Fibroblast of skin of left biceps (primary cell): ENCODE measurements at places on chromosomes 12 and 14.

DNA sequence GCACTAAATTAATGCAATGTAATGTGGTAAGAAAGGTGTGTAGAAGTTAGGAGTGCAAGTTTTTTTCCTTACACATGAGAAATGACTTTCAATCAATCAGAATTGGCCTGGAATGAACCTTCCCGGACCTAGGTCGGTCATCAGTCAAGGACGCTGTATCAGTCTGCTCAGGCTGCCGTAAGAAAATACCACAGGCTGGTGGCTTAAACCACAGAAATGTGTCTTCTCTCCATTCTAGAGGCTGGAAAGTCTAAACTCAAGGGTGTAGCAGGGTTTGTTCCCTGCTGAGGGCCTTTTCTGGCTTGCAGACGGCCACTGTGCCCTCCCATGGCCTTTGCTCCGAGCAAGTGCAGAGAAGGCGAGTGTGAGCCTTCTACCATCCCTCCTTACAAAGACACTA lies 86.6 kb upstream of the DYNC1H1 start:
- DNase-seq = no peak

GRCh38 chr12:6341417-6342139 lies at the start of gene TNFRSF1A:
Gene TNFRSF1A, minus strand, starts transcription at chr12:6342076. Its CDS starts 262 bp downstream, at chr12:6341814.
- no peak for DNase-seq

GRCh38 chr14:74551431-74552371 lies 58.1 kb downstream of the ISCA2 start:
- DNase-seq = no peak

DNA sequence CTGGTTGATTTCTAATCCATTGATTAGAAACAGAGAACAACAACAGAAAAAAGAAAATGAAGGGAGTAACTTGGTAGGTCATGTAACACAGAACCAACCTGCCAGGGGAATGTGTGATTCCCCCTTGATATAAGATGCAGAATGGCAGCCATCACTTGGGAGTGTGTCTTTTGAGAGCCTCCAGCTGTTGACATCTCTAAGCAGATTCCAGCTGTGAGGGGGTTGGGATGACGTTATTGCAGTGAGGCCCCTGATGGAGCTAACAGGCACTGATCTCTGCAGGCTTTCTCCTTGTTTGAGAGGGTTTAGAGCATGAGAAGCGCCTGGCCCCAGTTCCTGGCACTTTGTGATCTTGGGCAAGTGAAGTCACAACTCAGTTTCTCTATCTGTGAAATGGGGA lies 124.9 kb downstream of the PELI2 start:
- DNase-seq = no peak

DNA sequence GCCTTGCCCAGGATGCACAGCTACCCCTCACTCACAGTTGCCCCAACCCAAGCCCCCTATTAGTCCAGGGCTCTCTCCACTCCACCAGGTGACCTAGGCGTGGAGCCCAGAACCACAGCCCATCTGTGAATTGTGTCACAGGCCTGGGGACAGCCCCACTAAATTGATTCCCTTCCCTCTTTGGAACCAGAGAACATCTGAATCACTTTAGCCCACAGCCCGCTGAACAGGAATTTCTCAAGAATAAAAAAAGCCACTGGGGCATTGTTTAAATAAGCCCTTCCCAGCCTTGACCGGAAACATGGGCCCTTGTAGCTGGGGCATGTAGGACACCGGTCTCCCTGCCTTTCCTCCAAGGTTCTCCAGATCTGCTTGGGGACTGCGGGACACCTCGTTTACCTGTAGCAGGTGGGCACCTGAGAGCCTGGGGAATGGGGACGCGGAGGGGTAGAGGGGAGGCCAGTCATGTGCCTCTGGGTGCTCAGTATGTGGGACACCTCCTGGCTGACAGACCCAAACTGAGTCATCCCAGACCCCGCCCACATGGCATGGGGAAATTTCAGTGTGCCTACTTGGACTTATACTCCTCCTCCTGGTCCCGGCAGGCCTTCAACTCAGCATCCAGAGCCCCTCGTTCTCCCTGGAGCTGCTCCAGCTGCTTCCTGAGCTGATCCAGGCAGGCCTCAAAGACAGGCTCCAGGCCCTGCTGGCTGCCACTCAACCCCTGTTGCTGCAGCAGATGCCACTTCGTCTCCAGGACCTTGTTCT lies 1.3 kb downstream of the KRT78 start:
- DNase-seq = no peak

- no peak for DNase-seq
Observed at GRCh38 chr12:71124835-71125460, 32.9 kb downstream of the TSPAN8 start.

GRCh38 chr14:29757711-29758233 lies 169.9 kb downstream of the PRKD1 start:
- DNase-seq = no peak

GRCh38 chr12:50224026-50224692 lies 57.0 kb upstream of the CERS5 start:
- DNase-seq = no peak

DNA sequence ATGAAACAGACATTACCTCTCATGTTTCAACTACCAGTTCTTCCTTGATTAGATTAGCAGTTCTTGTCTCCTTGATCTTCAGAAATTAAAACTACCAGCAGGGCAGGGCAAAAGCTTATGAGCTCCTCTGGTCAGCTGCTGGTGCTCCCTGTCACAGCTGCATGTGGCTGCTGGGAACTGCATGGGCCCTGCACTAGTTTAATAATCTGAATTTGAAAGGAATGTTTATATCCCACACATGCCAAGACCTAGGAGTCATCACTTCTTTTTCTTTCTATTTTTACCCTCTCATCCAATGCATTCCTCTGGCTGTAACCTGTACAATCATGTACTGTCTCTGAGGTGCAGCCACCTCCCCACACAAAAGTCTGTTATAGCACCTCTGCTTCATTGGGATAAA lies 73.9 kb downstream of the ARMH4 start:
- DNase-seq = peak; percentile 46

DNA sequence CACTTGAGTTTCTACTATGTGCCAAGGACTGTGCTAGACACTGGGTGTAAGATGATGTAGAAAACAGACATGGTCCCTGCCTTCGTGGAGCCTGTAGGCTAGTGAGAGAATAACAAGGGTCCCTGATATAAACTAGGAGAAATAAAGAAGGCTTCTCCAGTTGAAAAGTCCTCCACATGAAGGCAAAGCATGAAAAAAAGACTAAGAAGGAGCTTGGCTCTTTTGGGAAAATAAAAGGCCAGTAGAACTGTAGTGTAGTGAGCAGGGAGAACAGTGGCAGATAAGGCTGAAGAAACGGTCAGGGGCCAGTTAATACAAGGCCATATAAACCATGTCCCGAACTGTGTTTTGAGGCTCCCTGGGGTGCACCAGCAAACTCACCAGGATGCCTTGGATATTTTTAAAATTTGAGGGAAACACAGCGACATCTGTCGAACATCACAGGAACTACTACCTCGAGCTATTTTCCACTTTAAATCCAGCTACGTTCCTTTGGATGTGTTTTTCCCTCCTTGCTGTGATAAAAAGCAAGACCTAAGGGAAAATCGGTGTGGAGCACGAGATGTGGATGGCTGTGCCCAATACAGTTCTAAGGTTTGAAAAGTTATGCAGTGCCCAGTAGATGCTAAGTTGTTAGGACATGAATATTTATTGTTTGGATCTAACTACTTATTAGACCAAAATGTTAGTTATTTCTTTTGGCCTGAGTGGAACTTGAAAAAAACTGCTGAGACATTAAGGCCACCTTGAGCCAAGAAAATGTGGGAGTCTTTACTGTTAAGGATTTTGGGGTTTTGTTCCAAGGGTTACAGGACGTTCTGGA lies 8.5 kb upstream of the CFL2 start:
- no peak for DNase-seq

GRCh38 chr12:67543021-67543770 lies 105.3 kb upstream of the DYRK2 start:
- no peak for DNase-seq

DNA sequence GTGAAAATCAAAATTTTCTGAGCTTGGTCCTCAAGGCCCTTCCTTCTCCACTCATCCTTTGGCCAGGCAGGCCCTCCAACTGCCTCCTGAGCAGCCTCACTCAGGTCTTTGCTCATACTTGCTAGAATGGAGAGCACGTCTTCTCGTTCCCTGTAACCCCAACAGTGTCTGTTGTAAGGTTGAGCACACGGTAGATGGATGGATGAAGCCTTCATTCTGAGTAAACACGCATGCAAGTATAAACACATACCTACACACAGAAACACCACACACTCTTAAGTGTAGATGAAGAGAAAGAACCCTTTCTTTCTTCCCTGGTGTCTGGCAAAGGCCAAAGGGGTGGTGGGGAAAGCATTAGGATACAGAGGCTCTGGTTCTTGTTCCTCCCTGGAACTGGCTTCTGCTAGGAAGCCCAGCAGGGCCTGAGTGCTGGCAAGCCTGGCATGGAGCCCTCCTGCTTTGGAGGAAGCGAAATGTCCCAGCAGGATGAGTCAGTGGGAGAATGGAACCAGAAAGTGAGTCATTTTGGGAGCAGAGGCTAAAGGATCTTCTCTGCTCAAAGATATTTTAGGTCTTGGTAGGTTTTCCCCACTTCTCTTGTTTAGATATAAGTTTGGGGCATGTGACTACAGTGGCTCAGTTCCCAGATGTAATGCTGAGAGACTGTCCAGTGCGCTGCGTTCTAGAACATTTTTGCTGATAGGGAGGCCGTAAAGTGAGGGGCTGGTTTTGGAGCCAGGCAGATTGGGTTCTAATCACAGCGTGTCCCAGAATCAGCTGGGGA lies 127.4 kb downstream of the CACNA1C start:
- peak; percentile 74 for DNase-seq

DNA sequence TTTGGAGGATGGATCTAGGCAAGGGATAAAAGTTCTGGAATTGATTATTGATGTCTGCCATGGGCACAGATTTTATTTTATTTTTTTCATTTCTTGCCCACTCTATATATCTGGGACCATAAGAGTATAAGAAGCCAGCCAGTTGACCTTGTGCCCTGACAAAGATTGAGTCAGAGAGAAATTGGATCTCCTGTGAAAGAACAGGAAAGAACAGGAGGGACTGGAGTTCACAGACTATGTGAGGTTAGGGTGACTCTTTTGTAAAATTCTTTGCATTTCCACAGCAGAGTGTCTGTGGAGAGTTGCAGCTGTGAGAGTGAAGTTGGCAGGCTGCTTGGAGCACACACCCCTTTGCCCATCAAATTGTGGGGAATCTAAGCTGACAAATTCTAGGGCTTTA lies 358.4 kb upstream of the TBX3 start:
- DNase-seq = no peak

DNA sequence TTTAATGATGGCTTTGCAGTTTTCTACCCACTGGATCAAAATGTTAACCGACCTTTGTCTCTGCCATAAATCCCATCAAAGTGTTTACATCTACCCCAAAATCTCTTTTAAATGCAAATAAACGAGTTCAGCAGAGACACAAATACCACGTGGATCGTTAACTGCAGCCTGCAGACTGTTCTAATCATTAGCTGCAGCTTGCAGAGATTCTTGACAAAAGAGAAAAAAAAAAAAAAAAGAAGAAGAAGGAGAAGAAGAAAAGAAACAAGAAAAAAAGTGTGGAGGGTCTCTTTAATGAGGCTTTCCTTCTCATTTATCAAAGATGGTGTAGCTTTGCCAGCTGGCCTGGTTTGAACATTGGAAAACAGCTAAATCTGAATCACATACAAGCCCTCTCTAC lies 275.7 kb downstream of the NEDD1 start:
- no peak for DNase-seq

DNA sequence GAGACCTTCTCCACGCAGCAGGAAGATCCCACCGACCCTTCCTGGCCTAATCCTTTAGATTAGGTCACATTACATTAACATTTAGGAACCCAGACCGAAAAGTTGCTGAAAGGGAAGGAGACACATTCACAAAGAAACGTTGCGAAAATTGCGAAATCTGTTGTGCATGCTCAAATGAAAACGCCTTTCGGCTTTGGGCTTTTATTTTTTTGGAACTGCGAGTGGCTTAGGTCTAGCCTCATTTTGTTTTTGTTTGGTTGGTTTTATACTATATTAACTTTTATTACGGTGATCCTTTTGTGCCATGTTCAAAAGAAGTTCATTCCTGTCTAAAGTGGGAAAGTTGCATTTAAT lies 1.5 kb downstream of the MYF6 start:
- no peak for DNase-seq

DNA sequence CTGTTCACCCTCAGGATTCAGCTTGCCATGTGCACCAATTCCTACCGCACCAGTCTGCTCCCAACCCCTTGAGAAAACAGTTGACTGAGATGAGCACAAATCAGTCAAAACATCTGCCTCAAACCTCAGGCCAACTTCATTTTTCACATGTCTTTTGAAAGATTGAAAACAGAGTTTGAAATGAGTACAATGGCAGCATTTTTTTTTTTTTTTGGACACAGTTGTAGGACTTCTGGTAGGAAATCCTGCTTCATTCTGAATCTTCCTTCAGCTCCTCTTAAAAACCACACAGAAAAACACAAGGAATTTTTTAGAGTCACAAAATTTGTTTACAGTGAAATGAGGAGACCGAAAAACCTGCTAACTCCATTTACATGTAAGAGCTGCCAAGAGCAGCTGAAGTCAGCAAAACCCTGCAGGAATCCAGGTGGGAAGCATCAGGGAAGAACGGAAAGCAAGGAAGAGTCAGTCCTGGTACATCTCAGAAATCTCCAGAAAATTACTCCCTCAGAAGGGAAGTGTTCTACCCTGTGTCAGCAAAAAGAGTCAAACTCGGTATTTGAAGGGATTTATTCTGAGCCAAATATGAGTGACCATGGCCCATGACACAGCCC lies 100.3 kb upstream of the TMTC1 start:
- DNase-seq = no peak

- DNase-seq = peak; percentile 6
Observed at GRCh38 chr12:22459838-22460490, 84.4 kb downstream of the C2CD5 start.

- DNase-seq = no peak
Observed at GRCh38 chr14:33949411-33949893, 1.4 kb downstream of the EGLN3 start.

- no peak for DNase-seq
Observed at GRCh38 chr12:65325183-65325582, 46.7 kb downstream of the MSRB3 start.

- no peak for DNase-seq
Observed at GRCh38 chr12:304805-305204, 42.2 kb upstream of the SLC6A13 start.

DNA sequence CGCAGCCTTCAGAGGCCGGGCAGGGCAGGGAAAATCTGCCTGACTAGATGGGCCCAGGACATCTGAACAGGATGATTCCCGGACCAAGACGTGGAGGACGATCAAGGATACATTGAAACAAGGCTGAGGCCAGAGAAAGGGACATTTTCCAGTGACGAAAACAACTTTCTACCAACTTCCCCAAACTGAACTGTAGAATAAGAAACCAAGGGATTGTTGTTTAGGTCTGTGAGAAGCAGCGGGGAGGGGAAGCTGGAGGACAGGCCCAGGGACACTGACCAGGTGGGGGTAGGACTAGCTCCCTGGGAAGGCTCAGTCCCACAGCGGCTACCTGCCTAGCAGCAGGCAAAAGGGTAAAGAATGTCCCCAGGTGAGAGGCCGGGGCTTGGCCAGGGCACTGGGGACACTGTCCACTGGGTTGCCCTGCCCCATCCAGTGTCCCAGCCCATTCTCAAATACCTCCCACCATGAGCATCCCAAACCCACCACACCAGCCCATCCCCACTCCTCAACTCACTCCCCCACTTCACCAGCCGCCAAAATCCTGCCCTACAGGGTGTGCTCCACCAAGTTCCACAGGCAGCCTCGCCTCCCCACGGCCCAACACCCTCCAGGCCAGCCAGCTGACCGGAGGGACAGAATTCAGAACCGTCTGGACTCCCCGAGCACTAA lies 995 bp downstream of the TNFRSF1A start:
- DNase-seq = no peak
